ENCODE measurements at places on chromosomes 3 and 15.

DNA sequence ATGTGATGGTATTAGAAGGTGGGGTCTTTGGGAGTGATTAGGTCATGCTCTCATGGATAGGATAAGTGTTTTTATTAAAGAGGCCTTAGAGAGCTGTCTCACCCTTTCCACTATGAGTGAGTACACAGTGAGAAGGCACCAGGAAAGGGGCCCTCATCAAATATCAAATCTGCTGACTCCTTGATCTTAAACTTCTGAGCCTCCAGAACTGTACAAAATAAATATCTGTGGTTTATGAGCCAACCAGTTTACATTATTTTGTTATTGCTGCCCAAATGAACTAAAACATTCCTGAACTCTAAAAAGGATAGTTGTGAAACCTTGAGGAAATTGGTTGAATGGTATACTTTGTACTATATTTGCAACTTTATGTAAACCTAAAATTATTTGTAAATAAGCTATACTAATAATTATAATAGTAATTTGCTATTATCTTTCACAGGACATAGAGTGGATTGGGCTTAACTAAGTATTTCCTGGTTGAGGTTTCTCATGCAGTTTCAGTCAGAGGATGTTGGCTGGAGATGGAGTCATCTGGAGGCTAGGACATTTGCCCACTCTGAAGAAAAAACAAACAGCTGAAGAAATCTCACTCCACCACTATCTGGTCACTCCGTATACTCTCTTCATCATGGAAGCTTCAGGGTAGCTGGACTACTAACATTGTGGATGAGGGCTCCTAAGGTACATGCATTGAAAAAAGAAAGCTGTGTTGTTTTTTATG lies 1068.6 kb upstream of the CADM2 start:
- DNase-seq: no peak

DNA sequence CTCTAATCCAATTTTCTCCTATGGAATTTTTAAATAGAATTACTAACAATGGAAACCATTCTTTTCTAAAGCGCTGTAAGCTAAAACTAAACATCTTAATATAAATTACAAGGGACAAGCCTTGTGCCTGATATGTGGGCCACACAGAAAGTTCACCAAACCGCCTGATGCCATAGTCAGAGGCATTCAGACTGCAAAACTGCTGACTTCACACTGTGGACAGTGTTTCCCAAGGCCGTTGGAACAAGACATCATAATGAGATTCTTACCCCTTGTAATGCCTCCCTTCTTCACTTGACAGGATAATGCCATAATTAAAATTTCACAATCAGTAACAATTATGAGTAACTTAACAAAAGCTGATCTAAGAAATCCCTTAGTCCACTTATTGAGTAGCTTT lies 14.9 kb downstream of the SH3GL3 start:
- DNase-seq: no peak

GRCh38 chr15:26873846-26874245 lies 7.0 kb downstream of the GABRA5 start:
- DNase-seq: no peak

GRCh38 chr15:101168898-101169494 lies 82.9 kb downstream of the CHSY1 start:
- DNase-seq: no peak

DNA sequence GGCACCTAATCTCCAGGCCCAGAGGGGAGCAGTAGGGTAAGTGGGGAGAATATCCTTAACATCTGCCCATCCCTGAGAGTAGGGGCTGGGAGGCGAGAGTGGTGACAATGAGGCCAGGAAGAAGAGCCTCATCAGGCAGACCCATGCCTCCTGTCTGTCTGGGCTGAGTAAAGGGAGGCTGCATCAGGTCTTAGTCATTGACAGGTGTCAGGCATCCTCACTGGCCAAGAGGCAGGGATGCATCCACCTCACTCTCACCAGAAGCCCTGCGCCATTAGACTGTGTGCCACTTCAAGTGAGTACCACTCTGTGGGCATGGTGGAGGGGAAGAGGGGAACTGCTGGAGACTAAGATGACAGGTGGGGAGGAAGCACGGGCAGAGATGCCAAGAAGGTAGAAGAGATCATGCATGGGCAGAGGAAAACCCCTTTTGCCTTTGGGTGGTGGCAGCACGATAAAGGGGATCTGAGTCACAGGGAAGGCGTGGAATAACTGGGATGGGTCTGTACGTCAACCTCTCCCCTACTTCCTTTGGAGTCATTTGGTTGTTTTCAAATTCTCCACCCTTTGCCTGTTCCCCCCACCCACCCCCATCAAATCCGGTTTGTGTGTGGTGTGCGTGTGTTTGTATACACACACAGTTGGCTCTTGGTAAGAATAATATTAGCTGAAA lies 14.1 kb downstream of the ANAPC13 start:
- DNase-seq: no peak

DNA sequence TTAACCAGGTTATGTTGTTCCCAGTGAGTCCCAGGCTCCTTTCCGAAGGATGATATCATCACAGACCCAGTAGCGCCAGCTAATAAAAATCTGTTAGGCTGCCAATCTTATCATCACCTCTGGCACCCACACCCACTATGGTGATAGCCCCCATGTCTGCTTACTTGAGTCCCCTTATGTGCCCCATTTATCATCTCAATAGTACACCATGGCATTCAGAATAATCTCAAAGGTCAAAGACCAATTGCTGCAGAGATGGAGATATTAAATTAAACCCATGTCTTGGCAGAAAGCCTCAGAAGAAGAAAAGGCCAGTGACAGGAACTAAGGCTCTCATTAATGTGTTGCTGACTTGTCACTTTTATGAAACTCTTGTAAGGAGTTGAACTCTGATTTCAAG lies 32.8 kb downstream of the CPNE4 start:
- no peak for DNase-seq

DNA sequence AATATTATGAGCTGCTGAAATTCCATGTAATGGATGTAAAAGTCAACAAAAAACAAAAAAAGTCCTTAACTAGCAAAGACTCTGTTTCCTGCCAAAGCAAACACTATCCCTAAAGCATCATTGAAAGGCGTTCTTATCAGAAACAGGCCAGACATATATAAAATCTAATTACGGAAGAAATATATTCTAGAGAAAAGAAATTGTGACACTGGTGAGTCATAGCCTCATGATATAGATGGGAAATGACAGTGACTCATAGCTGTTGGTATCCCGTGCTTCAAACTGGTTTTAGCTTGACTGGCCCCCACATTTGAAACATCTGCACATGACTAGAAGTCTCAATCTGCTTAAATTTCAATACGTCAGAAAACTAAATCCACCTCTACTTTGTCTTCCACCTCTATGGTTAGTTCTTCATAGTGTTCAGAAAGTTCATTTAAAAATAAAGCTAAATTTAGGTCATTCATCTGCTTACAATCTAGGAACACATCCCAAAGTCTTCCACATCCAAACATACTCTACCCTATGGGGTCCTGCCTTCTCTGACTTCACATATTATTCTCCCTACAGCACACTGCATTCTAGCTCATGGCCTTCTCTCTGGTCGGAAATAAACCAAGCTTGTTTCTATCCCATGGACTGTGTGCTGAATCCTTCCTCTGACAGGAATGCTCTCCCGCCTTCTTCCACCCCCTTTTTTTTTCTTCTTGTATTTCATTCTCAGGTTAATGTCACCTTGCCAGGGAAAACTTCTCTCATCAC lies 456.3 kb upstream of the ARRDC4 start:
- no peak for DNase-seq

GRCh38 chr15:75591655-75592364 lies 12.7 kb upstream of the PTPN9 start:
- DNase-seq: no peak

GRCh38 chr15:98519767-98520550 lies 128.4 kb upstream of the IGF1R start:
- DNase-seq: no peak

Data from stimulated activated CD8-positive, alpha-beta memory T cell treated with anti-CD3 and anti-CD28 coated beads, Interleukin-4, amount 100 ng/mL, for 1 hour (primary cell).